ENCODE measurements at places on chromosomes 5 and 9. TPM values are rescaled to one million over a fixed set of nuclear protein-coding genes. Genes with fewer than 3 reads are reported as not detected.

PCDHAC2 gene
- 4.4 TPM for total RNA-seq

ARID3C gene
- total RNA-seq: not detected

GOLGA2 gene
- 46.7 TPM for total RNA-seq

PCDHB9 gene
- not detected for total RNA-seq

SH3PXD2B gene
- 13.7 TPM for total RNA-seq

MARCOL gene
- total RNA-seq: not detected

GFI1B gene
- total RNA-seq: not detected

GFM2 gene
- total RNA-seq: 18.1 TPM

DMRT2 gene
- total RNA-seq: 0.13 TPM

SPINK5 gene
- not detected for total RNA-seq

CCNO gene
- 8.3 TPM for total RNA-seq

GLE1 gene
- 30.6 TPM for total RNA-seq

ADCY2 gene
- not detected for total RNA-seq

MARCHF11 gene
- not detected for total RNA-seq

KCNV2 gene
- total RNA-seq: not detected

NIM1K gene
- total RNA-seq: 0.35 TPM

DBH gene
- not detected for total RNA-seq

SPATA31D4 gene
- not detected for total RNA-seq

PRDM9 gene
- not detected for total RNA-seq

POU5F2 gene
- total RNA-seq: not detected

TCOF1 gene
- total RNA-seq: 74.3 TPM

EQTN gene
- not detected for total RNA-seq

SLC22A4 gene
- total RNA-seq: 5.0 TPM

TUSC1 gene
- 6.2 TPM for total RNA-seq

RBM18 gene
- total RNA-seq: 23.2 TPM

DIRAS2 gene
- total RNA-seq: not detected

ANKHD1 gene
- total RNA-seq: 52.8 TPM

All from A549 treated with GW870086 at 1 μM for 4 hours (cell line).